ENCODE measurements at places on chromosomes 11 and 22. TPM values are rescaled to one million over a fixed set of nuclear protein-coding genes. Genes with fewer than 3 reads are reported as not detected.

Gene ELMOD1
- not detected for polyA plus RNA-seq

Gene UBE4A
- polyA plus RNA-seq = 15.7 TPM

Gene OR5B21
- not detected for polyA plus RNA-seq

Gene MFNG
- polyA plus RNA-seq = 9.9 TPM

Gene ASPHD2
- polyA plus RNA-seq = 1.8 TPM

Gene C22orf31
- not detected for polyA plus RNA-seq

Gene OR10A3
- not detected for polyA plus RNA-seq

Gene C22orf15
- 0.45 TPM for polyA plus RNA-seq

Gene APOBEC3A
- polyA plus RNA-seq = 0.60 TPM

Gene SLC22A6
- not detected for polyA plus RNA-seq

Gene WBP2NL
- not detected for polyA plus RNA-seq

Gene PYGM
- 2.1 TPM for polyA plus RNA-seq

Gene LRRC32
- polyA plus RNA-seq = 0.69 TPM

Gene AGBL2
- not detected for polyA plus RNA-seq

Gene C11orf86
- 61.0 TPM for polyA plus RNA-seq

Gene RAG1
- 0.60 TPM for polyA plus RNA-seq

Gene SLC16A8
- not detected for polyA plus RNA-seq

Gene UBASH3B
- polyA plus RNA-seq = 3.2 TPM

Gene SLC22A9
- polyA plus RNA-seq = not detected

Gene SPON1
- polyA plus RNA-seq = 7.2 TPM

Gene COPB1
- polyA plus RNA-seq = 57.7 TPM

Gene CARD18
- not detected for polyA plus RNA-seq

Gene CCDC188
- polyA plus RNA-seq = 1.1 TPM

Gene MS4A15
- polyA plus RNA-seq = 0.04 TPM

Gene PUS3
- 7.8 TPM for polyA plus RNA-seq

Gene XKR3
- polyA plus RNA-seq = not detected

Gene MS4A1
- 109 TPM for polyA plus RNA-seq

Gene C11orf97
- polyA plus RNA-seq = not detected

Gene KLHDC7B
- polyA plus RNA-seq = not detected

Gene SPI1
- polyA plus RNA-seq = 29.8 TPM

Gene RGL4
- polyA plus RNA-seq = 3.2 TPM
